ENCODE measurements at places on chromosomes 3 and 15.

- DNase-seq, result no peak
Measured at GRCh38 chr15:73839699-73840377, 33.5 kb upstream of the TBC1D21 start.

DNA sequence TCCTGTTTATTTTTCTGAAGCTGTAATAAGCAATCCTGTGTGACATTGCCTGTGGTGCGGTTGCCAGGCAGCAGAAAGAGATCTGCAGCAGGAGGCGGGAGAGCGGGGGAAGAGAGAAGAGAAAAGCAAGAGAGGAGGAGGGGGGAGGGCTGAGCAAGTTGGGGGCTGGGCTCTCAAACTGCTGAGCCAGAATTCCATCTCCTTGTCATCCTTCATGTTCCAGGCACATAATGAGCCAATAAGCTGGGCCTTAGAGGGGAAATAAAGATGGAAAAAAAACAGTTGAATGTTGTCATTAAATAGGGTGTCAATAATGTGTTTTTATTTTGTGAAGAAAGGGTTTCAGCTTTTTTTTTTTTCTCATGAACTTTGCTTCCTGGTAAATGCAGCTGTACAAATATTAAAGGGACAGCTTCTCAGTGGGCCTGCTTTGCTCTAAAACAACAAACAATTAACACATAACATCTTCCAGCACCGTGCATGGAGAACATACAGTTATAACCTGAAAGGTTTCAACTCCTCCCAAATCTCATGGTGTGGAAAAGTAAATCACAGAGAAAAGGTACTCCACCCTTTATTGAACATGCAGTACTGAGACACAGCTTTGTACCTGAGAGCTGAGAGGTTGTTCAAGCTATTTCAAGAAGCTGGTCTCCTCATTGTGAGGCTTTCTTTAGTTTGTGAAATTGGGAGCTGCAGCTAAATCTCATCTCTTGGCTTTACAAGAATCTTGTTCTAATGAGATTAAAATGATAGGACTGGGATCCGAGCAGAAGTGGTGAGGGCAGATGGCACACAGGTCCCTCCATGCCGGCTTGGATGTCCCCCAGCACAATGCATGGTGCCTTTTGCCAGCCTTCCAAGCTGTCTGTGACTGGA lies 451.1 kb upstream of the KCNMB2 start:
- DNase-seq, result peak; percentile 53

- DNase-seq, result no peak
Measured at GRCh38 chr3:145191543-145191942, 969.4 kb downstream of the PLOD2 start.

DNA sequence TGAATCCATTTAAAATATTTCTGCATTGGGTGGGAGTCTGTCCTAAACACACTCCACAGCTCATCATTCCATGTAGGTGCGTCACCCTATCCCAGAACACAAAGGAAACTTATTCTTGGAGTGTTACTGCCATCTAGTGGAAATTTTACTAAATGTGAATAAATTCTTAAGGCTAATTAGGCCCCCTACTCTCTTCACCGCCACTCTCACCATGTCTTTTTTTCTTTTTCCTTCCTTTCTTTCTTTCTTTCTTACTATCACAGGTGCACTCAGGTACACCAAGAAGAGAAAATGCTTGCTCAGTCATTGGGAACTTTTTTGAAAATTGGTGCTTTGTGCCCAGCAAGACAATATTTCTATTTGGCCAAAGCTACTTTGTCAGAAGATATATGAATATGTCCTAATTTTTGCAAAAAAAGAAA lies 26.4 kb upstream of the ATP8B4 start:
- DNase-seq, result peak; percentile 19

DNA sequence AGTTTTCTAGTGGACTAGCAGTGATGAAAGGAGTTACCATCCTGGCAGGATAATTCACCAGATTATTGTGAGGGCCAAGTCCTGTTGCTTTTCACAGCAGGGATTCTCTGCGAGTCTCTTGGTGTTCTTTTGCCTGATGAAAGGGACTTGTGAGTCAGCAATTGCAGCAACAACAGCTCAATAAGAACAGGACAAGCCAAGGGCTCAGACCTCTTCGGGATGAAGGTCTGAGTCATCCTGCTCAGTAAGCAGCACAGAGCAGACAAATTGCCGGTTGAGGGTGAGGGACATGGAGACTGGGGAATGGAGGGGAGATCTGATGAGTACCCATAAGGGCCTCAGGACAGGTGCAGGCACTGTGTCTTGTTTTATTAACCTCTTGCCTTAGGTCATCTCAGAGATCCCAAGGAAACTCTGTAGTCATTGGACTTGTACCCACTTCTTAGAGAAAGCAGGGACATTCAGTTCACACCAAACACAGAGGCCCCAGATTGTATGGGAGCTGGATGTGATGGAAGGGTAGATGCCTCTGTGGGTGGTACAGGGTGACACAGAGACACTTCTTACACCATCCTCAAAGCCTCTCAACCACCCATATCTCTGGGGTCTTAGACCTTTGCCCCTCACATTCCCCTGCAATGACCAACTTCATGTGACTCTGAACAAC lies 173.8 kb upstream of the TLE3 start:
- DNase-seq, result no peak

GRCh38 chr3:100127792-100128191 lies 13.5 kb upstream of the FILIP1L start:
- no peak for DNase-seq

All from CD4-positive, alpha-beta T cell treated with Interleukin-6 for 4 hours (primary cell).